ENCODE measurements at places on chromosomes 6 and 20.

- no peak for DNase-seq
Measured at GRCh38 chr6:115570331-115570730, 490.4 kb downstream of the FRK start.

DNA sequence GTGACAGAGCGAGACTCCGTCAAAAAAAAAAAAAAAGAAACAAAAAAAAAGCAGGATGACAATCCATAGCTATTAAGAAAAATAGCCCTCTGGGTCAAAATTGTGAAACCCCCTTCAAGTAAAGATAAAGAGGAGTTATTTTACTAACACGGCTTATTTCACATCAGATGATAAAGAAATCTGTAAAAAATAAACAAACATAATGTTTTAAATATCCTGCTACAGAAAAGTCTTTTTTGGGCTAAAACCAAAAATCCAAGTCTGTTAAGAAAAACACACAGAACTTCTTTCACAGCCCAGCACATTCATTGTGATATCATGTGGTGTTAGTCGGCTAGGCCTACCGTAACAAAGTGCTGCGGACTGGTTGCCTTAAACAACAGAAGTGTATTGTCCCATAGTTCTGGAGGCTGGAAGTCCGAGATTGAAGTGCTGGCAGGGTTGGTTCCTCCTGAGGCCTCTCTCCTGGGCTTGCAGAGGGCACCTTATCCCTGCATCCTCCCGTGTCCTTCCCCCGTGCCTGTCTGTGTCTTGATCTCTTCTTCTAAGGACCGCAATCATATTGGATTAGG, 239.2 kb upstream of the TAB2 start:
- DNase-seq: no peak

- DNase-seq: peak; percentile 44
Measured at GRCh38 chr6:5866547-5867051, 140.1 kb downstream of the NRN1 start.

- no peak for DNase-seq
Measured at GRCh38 chr6:54632984-54633565, 213.5 kb upstream of the FAM83B start.

DNA sequence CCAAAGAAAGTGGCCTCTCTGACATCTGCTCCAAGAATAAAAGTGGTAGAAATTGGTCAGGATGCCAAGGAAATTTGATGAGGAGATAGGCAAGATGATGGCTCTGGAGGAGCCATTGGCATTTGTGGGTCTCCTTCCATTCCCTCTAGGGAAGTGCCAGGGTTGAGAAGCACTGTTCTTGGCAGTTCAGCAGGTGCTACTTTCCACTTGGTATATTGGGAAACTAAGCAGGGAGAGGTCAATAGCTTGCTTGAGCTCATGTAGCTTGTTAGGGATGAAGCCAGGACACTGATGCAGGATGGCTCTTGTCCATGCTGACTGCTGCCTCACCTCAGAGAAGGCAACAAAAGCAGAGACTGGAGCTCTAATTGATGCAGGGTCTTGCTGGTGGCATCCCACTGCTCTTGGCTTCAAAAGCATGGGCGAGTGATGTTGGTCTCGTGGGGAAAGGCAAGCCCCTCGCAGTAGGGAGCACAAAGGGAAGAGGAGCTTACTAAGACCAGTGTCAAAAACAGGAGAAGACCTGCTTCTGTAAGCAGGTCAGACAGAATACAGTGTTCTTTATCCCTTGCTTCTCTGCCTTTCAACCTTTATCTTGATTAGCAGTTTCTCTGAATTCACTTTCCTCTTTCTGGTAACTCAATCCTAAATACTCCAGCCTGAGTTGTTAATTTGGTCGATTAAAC, 73.1 kb upstream of the RIPOR2 start:
- DNase-seq: no peak

DNA sequence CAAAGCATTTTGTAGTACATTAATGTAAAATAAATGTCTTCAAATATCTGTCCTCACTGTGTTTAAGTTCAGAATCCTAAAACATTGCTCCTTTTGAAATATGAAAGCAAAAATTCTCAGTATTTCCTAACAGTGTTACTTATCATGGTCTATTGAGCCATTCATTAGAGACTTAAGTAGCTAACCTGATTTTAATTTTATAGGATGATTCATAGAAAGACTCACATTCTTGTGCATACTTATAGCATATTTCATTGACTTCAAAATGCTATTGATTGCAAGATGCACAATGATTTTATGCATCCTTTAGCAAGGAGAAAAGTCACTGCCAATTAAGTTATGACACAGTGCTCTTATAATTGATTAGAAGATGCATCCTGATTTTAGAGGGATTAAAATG, 85.7 kb downstream of the HIVEP1 start:
- no peak for DNase-seq

DNA sequence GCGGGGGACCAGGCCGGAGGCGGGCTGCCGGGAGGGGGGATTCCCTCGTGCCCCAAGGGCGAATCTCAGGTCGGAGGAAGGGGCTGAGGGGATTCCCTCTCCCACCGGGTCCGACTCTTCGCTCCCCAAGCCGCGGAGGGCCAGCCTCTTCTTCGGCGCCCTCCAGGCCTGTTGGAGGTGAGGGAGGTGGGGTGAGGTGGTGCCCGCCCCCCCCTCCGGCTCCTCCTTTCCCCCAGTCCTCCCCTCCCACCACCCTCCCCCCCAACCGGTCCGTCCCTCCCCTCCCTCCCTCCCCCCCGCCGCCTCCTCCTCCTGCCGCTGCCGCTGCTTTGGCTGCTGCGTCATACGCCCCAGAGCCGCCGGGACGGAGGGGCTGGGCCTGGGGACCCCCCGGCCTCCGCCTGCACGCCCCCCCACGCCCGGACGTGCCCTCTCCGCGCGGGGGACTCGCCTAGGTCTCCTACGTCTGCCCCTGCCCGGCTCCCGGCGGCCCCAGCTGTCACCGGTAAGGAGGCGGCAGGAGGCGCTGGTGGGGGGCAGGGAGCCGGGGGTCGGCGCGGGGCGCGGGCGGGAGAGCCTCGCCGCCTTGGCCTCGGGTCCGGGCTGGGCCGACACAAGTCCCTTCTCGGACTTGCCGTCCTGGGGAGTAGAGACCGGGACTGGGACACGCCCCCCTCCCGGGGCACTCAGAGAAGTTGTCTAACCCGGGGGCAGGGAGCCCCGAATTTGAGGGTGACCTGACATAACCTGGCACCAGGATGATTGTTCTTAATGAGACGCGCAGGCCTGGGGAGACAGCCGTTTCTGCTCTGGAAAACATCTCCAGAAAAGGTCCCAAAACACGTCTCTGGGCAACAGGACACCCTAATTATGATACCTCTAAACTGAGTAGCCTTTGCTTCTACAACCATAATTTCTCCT, at the start of gene PHF1:
Gene PHF1, plus strand, starts transcription at position 304 of the 921 bp plus-strand sequence. CDS start 1,250 bp downstream, outside the sequence.
- peak; percentile 84 for DNase-seq

- no peak for DNase-seq
Measured at GRCh38 chr20:21371193-21371592, 26.1 kb downstream of the NKX2-4 start.

DNA sequence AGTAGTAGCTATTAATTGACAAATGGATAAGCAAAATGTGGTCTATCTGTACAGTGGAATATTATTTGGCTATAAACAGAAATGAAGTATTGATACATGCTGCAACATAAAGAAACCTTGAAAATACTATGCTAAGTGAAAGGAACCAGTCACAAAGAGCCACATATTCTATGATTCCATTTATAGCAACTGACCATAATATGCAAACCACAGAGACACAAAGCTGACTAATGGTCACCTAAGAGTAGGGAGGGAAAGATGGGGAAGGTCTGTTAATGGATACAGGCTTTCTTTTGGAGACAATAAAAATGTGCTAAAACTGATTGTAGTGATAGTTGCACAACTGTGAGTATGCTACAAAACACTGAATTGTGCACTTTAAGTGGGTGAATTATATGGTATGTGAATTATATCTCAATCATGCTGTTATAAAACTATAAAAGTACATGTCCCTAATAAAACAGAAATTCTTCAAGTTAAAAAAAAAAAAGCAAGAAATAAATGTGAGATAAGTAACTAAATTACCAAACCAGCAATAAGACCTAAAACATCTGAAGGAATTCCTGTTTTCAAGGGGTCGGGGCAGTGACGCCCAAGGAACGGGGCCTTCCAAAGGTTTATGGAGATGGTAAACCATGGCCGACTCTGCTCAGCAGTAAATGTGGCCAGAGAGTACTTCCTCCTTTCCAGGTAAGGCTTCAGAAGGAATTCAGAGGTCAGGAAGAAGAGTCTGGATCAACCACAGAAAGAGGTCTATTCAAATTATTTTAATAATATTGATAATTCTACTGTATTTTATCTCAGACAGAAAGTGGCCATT, 75.4 kb downstream of the ARHGAP18 start:
- no peak for DNase-seq

- DNase-seq: peak; percentile 75
Measured at GRCh38 chr6:16179970-16180431, 51.1 kb downstream of the MYLIP start.

DNA sequence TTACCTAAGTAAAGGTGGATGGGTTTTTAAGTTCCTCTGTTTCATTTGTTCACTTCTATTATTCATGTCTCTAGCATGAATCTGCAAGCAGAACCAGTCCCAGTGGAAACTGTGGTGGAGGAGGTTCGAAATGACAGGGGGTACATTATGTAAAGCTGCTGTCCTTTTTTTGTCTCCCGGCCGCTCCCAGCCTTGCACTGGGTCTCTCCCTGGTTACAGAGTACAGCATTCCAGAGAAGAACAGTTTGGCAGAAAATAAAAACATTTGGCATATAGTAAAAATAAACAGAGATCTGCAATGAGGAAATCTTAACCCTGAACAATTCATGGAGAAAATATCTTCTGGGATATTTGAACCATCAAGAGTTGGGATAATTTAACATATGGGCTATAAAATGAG, 34.6 kb upstream of the TAGAP start:
- no peak for DNase-seq

DNA sequence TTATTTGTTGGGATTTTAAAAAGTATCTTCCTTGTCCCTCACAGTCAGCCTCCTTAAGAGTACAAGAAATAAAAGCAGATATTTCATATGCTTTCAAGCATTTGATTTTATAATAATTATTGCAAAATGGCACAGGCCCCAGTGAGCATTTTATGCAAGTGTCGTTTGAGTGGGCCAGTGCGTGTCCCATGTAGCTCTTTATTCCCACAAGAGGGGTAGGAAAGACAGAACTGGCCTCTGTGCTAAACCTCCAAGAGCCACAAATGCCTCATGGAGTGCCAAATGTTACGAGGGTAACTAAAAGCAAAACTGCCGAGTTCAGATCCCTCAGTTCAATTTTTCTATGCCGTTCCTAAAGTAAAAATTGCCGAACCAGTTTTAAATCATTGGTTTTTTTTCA, 12.7 kb downstream of the GPLD1 start:
- DNase-seq: no peak

GRCh38 chr20:23078351-23079015, 7.6 kb downstream of the CD93 start:
- DNase-seq: no peak
